RPMI7951 (cell line): ENCODE measurements at places on chromosomes 7 and 10. TPM values are rescaled to one million over a fixed set of nuclear protein-coding genes. Genes with fewer than 3 reads are reported as not detected.

PLXDC2 gene
- 0.10 and 0.24 TPM in 2 replicates for total RNA-seq

PAX4 gene
- not detected in 2 replicates for total RNA-seq

DDC gene
- total RNA-seq: 0.39 TPM in 1 of 2 replicates, not detected in the other

GIMAP7 gene
- not detected in 2 replicates for total RNA-seq

LRRC17 gene
- 48.8 and 54.3 TPM in 2 replicates for total RNA-seq

BLVRA gene
- total RNA-seq: 65.5 and 84.7 TPM in 2 replicates

FXYD4 gene
- total RNA-seq: not detected in 2 replicates

LLCFC1 gene
- total RNA-seq: not detected in 2 replicates

ANKRD30A gene
- not detected in 2 replicates for total RNA-seq

CRHR2 gene
- not detected in 2 replicates for total RNA-seq

HYAL4 gene
- total RNA-seq: not detected in 2 replicates

TRPV5 gene
- not detected in 2 replicates for total RNA-seq

TMEM229A gene
- not detected in 2 replicates for total RNA-seq

STEAP1 gene
- 30.0 and 30.3 TPM in 2 replicates for total RNA-seq

SEMA3C gene
- 111 and 119 TPM in 2 replicates for total RNA-seq
